Chondrocyte (in vitro differentiated cells): ENCODE measurements at places on chromosomes 1 and 21.

- no peak for DNase-seq
Measured at GRCh38 chr1:28510970-28511440, 5.2 kb downstream of the RCC1 start.

GRCh38 chr21:38488640-38489270, 9.5 kb downstream of the ERG start:
- no peak for DNase-seq

GRCh38 chr1:25771221-25772114, 28.5 kb upstream of the SELENON start:
- no peak for DNase-seq

DNA sequence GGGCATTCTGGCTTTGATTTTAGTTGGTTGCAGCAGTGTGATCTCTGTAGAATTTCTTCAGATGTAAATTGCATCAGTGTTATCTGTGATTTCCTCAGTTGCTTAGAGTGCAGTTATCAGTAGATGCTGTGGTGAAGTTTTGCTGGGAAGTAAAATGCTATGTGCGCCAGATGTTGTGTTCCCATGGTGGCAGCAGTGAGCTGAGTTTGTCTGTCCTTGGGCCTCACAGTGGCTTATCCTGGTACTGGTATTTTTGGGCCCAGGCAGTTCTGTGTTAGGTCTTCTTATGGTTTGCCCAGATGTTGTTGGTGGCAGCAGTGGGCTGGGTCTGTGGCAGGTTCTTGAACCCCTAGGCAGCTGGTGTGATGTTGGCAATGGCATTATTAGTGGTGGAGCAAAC, 1242.1 kb downstream of the PLA2G4A start:
- no peak for DNase-seq

DNA sequence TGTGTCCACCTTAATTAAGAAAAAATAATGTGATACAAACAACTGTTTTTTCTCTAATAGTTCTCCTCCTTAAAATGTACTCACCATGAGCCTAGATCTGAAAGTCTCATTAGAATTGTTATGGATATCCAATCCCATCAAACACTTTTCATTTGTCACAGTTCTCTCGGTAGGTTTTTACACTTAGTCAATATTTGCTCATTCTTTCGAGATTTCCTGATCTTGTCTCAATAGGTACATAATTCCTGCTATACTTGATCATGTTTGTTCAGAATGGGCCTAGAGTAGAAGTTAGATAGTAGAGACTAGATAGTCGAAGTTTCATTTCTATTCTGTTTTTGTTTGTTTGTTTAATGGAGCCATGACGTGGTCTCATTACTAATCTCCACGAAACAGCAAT, 2005.7 kb downstream of the NCAM2 start:
- DNase-seq, result no peak

- no peak for DNase-seq
Measured at GRCh38 chr21:41219498-41220207, 51.7 kb downstream of the BACE2 start.

DNA sequence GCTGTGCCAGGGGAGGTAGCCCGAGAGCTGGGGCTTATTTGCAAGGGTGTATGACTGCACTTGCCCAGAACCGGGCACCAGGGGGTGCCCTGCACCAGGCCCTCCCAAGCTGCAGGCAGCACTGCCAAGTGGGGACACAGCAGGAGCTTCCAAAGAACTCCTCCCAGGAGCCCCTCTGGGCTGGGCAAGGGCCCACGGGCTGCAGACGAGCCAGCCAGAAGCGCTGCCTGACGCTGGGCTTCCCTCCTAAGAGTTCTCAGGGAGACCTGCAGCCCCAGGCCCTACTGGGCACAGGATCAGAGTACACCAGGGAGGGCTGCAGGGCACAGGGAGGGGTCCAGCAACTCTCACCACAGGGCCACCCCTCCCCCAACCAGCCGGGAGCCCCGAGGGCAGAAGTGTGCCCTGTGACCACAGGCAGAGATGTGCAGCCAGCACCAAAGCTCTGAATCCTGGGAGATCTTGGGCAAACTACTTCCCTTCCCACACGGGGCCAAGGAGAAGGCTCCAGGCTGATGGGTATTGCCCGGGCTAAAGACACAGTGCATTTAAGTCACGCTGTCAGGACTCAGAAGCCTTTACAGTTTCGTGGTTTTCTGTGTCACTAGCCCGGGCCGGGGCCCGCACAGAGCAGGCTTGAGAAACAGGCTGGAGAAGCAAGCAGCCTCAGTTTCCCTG, 63.4 kb downstream of the KCNAB2 start:
- DNase-seq, result peak; percentile 87

DNA sequence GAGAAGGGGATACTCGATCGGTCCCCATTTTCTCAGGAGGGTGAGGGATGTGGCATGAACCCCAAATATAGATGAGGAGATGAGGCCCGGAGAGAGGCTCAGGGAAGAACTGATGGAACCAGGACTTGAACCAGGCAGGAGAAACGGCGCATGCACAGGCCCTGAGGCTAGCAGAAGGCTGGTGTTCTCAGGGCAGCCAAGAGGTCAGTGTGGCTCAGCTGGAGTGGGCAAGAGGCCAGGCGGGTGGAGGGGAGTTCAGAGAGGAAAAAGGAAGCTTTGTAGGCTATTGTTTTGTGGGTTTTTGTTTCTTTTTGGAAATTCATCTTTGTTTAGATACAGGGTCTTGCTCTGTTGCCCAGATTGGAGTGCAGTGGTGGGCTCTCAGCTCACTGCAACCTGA, 122.0 kb downstream of the LACTBL1 start:
- no peak for DNase-seq

DNA sequence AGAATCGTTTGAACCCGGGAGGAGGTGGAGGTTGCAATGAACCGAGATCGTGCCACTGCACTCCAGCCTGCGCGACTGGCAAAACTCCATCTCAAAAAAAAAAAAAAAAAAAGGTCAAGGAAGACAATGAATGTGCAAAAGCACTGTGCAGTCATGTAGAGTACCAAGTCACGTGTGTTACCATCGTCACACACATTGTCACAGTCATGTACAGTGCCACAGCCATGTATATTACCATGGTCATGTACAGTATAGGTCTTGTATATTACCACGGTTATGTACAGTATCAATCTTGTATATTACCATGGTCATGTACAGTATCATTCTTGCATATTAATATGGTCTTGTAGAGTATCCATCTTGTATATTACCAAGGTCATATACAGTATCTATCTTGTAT, 13.0 kb downstream of the DHRS3 start:
- no peak for DNase-seq

DNA sequence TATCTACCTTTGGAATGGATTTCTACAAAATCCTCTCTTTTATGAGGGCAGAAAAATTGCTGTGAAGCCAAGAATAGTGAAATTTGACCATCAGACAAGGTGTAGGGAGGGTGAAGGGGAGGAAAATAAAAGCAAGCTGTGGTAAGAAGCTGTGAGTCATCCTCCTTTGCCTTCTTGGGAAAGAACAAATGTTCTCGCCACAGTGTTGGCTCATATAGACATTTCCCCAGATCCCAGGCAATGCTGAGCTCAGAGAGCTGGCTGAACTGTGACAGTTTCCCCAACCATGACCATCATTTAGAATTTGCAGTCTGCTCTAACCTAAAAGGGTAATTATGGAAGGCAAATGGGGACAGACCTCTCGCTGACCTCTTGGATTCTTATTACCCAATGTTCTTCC, 235.4 kb downstream of the PBX1 start:
- DNase-seq, result no peak

DNA sequence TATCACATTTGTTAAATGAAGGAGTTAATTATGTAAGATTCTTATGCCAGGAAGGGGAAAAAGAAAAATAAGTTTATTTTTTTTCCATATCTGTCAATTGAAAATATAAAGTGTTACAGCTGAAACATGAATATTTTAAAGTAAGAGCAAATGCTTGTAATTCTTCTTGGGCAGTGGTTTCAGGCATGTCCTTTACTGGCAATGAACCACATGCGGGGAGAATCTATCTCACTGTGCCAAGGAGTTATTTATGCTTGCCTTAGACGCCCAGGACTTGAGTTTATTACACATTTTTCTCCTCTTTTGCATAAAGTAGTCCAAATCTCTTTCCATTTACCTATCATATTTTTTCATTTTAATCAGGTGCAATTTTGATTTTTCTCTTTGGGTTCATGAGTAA, 207.8 kb upstream of the NRIP1 start:
- DNase-seq, result no peak

GRCh38 chr1:233439721-233440120, 112.2 kb downstream of the MAP3K21 start:
- DNase-seq, result no peak

DNA sequence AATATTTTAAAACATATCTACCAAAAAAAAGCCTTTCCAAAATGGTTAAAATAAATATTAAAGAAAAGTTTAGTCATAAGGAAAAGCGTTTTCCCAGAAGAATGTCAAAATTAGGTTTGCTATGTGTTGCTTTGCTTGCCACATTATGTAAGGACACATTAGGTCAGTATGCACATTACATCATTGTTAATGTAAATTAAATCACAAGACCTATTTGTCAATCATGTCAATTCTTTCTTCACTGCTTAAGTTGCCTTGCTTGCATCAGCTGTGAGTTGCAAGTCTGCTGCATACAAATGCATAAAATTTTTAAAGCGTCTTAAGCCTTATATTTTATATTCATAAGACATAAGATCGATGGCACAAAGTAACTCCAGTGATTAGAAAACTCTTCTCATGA, 448.9 kb downstream of the PCP4 start:
- DNase-seq, result no peak

DNA sequence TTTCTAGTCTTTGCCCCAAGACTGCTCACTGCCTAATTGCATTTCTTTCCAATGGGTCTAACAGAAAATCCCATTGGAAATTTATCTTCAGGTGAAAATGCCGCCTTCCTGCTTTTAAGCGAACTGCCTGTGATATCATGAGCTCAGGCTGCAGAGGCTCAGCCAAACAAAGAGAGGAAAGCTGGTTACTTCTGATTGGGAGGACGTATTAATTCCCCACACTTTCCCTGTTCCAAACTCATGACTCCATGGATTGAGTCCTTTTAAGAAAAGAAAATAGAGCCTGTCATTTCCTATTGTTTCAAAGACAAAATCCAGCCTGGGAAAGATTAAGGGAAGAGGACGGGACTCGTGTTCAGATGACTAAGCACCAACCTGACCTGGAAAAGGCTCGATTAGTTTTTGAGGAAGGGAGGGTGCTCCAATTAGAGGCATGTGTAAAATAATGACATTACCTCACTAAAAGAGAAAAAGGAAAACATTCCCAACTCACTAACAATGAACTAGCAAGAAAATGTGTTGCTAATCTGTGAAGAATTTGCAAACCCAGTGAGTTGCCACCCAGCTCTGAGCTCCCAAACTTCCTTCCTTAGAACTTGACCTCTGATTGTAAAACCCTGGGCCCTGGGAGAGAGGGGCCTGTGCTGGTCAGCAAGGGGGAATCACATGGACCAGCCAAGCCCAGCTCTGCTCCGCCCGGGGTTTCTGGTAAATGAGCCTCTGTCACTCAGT, 61.2 kb downstream of the TCP10L start:
- DNase-seq, result no peak

GRCh38 chr1:4179914-4180735, 280.1 kb upstream of the C1orf174 start:
- no peak for DNase-seq

- DNase-seq, result no peak
Measured at GRCh38 chr21:46183910-46184624, at the start of gene SPATC1L. SPATC1L (minus strand) TSS chr21:46184459; CDS start chr21:46182816, 1,643 bp downstream.

GRCh38 chr1:202221911-202222909, 28.6 kb downstream of the LGR6 start:
- no peak for DNase-seq

- no peak for DNase-seq
Measured at GRCh38 chr1:94940738-94941137, 13.8 kb upstream of the CNN3 start.

DNA sequence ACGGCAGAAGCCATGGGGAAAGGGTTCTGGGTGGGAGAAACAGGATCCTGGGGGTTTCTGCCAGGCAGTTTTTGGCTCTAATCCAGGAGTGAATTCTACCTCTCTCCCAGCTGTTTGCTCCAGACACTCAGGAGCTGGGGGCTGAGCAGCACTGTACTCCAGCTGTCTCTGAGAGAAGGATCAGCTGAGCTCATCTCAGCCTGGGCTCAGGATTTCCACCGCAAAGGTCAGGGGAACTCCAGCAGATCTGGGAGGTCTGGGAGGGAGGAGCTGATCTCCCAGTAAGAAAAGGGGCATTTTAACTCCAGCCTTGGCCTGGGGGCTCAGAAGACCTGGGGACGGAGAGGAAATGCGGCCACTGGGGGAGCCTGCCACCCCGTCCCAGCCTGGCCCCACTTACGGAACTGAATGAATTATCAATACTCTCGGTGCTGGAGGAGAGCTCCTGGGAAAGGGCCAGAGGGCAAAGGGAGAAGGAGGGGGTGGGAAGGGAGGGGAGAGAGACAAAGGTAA, 17.3 kb downstream of the PI4KB start:
- no peak for DNase-seq
